ENCODE measurements at places on chromosomes 7 and 10. TPM values are rescaled to one million over a fixed set of nuclear protein-coding genes. Genes with fewer than 3 reads are reported as not detected.

AZGP1 gene
- not detected for total RNA-seq

CDNF gene
- total RNA-seq, result 2.5 TPM

GRCh38 chr7:143073556-143073955, 21.4 kb downstream of the OR6V1 start:
- no peak for DNase-seq

DNA sequence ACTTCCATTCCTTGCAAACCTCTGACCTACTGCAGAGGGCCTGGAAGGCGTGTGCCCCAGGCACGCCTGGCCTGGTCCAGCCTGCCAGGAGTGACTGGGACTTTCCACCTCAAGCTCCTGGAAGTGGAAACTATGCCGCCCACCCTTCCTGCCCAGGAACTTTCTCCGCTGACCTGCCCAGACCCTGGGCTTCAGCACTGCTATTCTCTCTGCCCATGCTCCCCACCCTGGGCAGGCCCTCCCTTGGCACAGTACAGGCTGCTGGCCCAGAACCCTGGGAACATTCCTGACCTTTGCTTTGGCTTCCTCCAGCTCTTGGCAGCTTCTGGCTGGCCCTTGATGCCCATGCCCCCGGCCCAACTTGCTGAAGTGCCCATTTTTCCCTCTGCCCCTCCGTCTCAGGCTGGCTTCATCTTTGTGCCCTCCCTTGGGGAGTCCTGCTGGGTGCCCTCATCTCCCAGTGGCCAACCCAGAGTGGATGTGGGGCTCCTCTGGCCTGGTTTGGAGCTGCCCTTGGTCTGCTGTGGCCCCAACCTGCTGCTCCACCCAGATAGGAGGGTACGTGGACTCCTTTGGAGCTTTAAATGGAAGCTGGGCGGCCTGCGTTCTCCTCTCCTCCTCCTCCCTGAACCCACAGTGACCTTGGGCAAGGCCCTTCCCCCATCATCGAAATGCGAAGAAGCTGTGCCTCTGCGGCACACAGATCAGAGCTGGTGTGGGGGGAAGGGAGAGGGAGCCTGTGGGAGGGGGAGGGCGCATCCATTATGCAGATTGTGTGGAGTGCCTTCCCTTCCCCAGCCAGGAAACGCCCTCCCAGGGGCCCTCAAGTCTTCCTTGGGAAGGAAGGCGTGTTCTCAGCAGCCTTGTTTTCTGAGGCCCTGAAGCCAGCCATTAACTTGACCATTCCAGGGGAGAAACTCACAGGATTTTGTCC, 3.4 kb downstream of the MMRN2 start:
- DNase-seq, result no peak

GRCh38 chr7:120274482-120274881, 1.5 kb downstream of the KCND2 start:
- DNase-seq, result no peak

Measured in activated CD4-positive, alpha-beta T cell treated with anti-CD3 and anti-CD28 coated beads for 36 hours (primary cell).